Hypothalamus (tissue), 51 donors: ENCODE measurements at places on chromosomes 13 and 19.

DNA sequence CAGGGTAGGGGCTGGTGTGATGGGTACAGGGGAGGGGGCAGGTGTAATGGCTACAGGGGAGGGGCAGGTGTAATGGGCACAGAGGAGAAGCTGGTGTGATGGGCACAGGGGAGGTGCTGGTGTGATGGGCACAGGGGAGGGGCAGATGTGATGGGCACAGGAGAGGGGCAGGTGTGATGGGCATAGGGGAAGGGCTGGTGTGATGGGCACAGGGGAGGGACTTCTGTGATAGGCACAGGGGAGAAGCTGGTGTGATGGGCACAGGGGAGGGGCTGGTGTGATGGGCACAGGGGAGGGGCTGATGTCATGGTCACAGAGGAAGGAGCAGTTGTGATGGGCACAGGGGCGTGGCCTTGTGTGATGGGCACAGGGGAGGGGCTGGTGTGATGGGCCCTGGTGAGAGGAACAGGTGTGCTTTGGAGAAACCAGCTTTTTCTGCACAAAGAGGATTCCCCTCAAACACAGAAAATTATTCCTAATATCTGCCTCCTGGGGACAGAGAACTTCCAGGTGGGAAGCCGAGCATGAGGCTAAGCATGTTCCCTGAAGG, 38.6 kb upstream of the POP4 start:
- no peak for DNase-seq

- no peak for DNase-seq
Observed at GRCh38 chr19:54133312-54133956, 4.1 kb upstream of the CNOT3 start.

- no peak for DNase-seq
Observed at GRCh38 chr13:78265098-78265497, 338.3 kb downstream of the POU4F1 start.

- DNase-seq = no peak
Observed at GRCh38 chr13:44498969-44499368, 77.2 kb downstream of the TSC22D1 start.
